Osteoblast (primary cell): ENCODE measurements at places on chromosomes 6 and 20. TPM values are rescaled to one million over a fixed set of nuclear protein-coding genes. Genes with fewer than 3 reads are reported as not detected.

GRCh38 chr6:37696220-37696840 is 1.4 kb downstream of the MDGA1 start:
- H3K4me3 ChIP-seq: peak overlapping the region; percentile 85
- peak; percentile 94 for DNase-seq
- no peak overlapping the region for H3K27ac ChIP-seq
- H3K27me3 ChIP-seq: peaks cover 19% of the 10 kb centered on the region
- peaks cover 30% of the 10 kb centered on the region for H3K4me1 ChIP-seq

GRCh38 chr6:80174900-80175572 is 68.6 kb downstream of the BCKDHB start:
- DNase-seq: no peak
- H3K4me3 ChIP-seq: no peak overlapping the region
- peaks cover 16% of the 10 kb centered on the region for H3K4me1 ChIP-seq
- peak overlapping the region; percentile 36 for H3K27ac ChIP-seq

DNA sequence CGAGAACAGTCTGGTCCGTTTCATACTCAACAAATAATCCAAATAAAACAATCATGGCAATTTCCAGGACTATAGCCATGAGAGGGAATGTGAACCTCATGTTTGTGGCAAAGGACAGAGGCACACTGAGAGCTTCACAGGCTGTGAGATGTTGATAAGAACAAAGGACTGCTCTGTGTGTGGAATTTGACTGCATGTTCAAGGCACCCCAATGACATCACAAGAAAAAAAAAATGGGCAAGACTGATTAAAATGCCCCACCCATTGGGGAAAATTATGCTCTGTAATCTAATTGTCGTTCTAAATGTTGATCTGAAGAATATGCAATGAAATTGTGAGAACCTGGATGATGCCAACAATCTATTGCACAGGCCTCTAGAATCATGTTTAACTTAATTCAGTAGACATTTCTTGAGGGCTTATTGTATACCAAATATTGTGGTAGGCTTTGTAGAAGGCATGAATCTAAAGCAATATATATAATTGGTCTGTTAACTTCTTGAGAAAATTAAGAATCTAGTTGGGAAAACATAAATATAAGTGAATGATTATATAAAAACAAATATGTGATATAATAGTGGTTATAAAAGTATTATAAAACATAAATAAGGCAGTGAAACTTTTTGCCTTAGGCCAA is at the start of gene RHAG:
TSS of gene RHAG (minus strand) at position 127 of the 637 bp plus-strand sequence. CDS start at position 100, 27 bp downstream.
- DNase-seq: no peak
- no peaks in the 10 kb centered on the region for H3K36me3 ChIP-seq
- no peaks in the 10 kb centered on the region for H3K27me3 ChIP-seq
- no peak within 1 kb of the TSS for H3K27ac ChIP-seq

- no peaks in the 10 kb centered on the region for H3K36me3 ChIP-seq
- H3K27me3 ChIP-seq: peaks cover 39% of the 10 kb centered on the region
- H3K4me3 ChIP-seq: peak overlapping the region; percentile 76
- no peak overlapping the region for H3K27ac ChIP-seq
- H3K4me1 ChIP-seq: peaks cover 23% of the 10 kb centered on the region
- DNase-seq: peak; percentile 35
Observed at GRCh38 chr6:24910331-24910960, 25.3 kb downstream of the RIPOR2 start.

- H3K4me3 ChIP-seq: peak overlapping the region; percentile 97
- H3K27me3 ChIP-seq: no peaks in the 10 kb centered on the region
- DNase-seq: peak; percentile 90
- peak overlapping the region; percentile 50 for H3K27ac ChIP-seq
Observed at GRCh38 chr6:31158863-31159855, 770 bp downstream of the TCF19 start.

DNA sequence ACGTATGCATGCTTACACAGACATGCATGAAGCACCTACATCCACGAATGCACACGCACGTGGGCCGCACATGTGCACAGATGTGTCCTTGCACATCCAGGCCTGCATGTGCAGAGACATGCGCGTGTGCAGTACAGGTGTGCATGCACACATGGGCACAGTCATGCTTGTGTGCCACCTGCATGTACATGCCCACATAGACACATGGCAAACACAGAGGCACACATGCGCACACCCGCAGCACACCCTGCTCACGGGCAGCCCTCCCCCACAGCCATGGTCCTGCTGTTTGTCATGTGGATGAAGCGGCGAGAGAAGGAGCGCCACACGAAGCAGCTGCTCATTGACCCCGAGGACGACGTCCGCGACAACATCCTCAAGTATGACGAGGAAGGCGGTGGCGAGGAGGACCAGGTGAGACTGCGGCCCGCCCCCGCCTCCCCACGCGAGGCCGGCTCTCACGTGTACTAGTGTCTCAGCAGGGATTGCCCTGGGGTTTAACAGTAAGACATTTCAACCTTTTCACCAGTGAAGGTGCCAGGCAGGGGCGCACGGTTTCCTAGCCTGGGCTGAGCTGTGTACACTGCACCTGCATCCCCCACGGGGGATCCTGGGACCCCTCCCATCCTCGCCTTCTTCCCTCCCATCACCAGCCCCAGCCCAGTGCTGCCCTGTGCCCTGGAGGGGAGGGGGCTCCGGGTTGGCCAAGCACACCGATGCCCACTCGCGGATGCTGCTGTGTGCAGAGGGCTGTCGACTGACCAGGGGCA is 132.8 kb downstream of the TAF4 start:
- no peak overlapping the region for H3K4me3 ChIP-seq
- H3K27ac ChIP-seq: no peak overlapping the region
- H3K4me1 ChIP-seq: no peaks in the 10 kb centered on the region
- no peaks in the 10 kb centered on the region for H3K27me3 ChIP-seq

- peak overlapping the region; percentile 24 for H3K27ac ChIP-seq
- no peaks in the 10 kb centered on the region for H3K36me3 ChIP-seq
- H3K4me1 ChIP-seq: peaks cover 12% of the 10 kb centered on the region
- peaks cover 2% of the 10 kb centered on the region for H3K27me3 ChIP-seq
- no peak overlapping the region for H3K4me3 ChIP-seq
Observed at GRCh38 chr6:137013738-137014602, 30.8 kb downstream of the IL20RA start.

DNA sequence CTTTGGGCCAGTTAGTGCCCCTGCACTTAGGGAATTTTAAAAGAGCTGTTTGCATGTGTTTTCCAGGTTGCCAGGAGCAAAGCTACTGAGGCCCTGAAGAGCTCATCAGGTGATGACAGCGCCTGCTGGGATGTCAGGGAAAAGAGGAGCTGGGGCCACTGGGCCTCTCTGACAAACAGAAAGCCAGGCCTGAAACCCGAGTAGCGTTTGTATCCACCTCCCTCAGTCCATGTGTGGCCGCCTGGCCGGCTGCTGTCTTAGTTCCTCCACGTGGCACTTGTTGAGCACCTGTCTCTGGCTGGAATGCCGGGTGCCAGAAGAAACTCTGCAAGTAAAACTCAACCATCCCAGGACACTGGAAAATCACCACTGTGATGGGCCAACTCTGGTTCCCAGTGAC is 601.2 kb downstream of the CDH26 start:
- no peak overlapping the region for H3K4me3 ChIP-seq
- no peaks in the 10 kb centered on the region for H3K27me3 ChIP-seq
- H3K27ac ChIP-seq: no peak overlapping the region
- no peaks in the 10 kb centered on the region for H3K36me3 ChIP-seq
- H3K4me1 ChIP-seq: no peaks in the 10 kb centered on the region

GRCh38 chr6:22589118-22589517 is 19.8 kb downstream of the HDGFL1 start:
- no peak overlapping the region for H3K27ac ChIP-seq
- no peak for DNase-seq
- H3K4me3 ChIP-seq: no peak overlapping the region
- no peaks in the 10 kb centered on the region for H3K36me3 ChIP-seq

- H3K36me3 ChIP-seq: no peaks in the 10 kb centered on the region
- H3K27ac ChIP-seq: no peak overlapping the region
- peak overlapping the region; percentile 75 for H3K4me3 ChIP-seq
- H3K27me3 ChIP-seq: peaks cover 22% of the 10 kb centered on the region
- DNase-seq: peak; percentile 88
- H3K4me1 ChIP-seq: peaks cover 12% of the 10 kb centered on the region
Observed at GRCh38 chr6:107116328-107116892, 1.1 kb upstream of the BEND3 start.

DNA sequence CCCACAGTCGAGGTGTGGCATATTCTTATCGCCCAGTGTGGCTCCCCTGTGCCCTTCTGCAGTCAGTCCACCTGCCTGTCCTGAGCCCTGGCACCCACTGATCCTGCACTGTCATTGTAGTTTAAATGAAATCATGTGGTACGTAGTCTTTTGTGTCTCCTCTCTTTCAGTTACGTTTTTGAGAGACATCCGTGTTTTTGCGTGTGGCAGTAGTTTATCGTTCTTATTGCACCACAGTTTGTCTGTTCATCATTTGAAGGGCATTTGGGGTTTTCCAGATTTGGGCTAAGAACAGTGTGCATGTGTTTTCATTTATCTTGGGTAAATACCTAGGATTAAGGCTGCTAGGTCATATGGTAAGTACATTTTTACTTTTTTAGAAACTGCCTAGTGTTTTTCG is 49.3 kb downstream of the SPATA2 start:
- H3K4me1 ChIP-seq: peaks cover 10% of the 10 kb centered on the region
- H3K4me3 ChIP-seq: no peak overlapping the region
- DNase-seq: no peak
- H3K27ac ChIP-seq: peak overlapping the region; percentile 70
- H3K27me3 ChIP-seq: no peaks in the 10 kb centered on the region

- no peak overlapping the region for H3K4me3 ChIP-seq
- no peak overlapping the region for H3K27ac ChIP-seq
- H3K27me3 ChIP-seq: no peaks in the 10 kb centered on the region
- no peak for DNase-seq
- no peaks in the 10 kb centered on the region for H3K4me1 ChIP-seq
Observed at GRCh38 chr6:156440688-156441087, 336.5 kb upstream of the ARID1B start.

DNA sequence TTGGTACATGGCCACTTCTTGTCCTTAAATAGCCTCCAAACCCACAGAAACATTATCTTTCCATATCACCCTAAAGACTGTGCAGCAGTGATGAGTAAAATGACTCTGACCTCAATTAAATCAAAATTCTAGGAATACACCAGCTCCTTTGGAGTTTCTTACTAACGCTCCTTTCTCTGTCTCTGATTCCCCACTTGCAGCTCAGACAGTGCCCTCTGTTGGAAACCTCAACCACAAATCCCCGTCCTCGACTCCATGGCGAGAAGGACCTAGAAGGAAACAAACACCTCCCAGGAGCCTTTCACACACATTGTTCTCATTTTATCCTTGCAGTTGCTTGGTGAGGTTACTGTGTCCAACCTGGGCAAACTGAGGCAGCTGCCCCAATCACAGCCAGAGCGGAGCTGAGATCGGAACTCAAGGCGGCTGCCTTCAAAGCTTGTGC is 17.7 kb upstream of the PARD6B start:
- H3K4me1 ChIP-seq: peaks cover 23% of the 10 kb centered on the region
- DNase-seq: no peak
- H3K36me3 ChIP-seq: no peaks in the 10 kb centered on the region
- no peak overlapping the region for H3K27ac ChIP-seq

- peak overlapping the region; percentile 75 for H3K4me3 ChIP-seq
- H3K27ac ChIP-seq: peak overlapping the region; percentile 86
- H3K27me3 ChIP-seq: no peaks in the 10 kb centered on the region
- peaks cover 29% of the 10 kb centered on the region for H3K4me1 ChIP-seq
Observed at GRCh38 chr6:2839982-2840748, 1.5 kb downstream of the SERPINB1 start.

GRCh38 chr6:119526561-119527230 is 177.1 kb upstream of the MAN1A1 start:
- no peaks in the 10 kb centered on the region for H3K27me3 ChIP-seq
- H3K4me3 ChIP-seq: no peak overlapping the region
- H3K27ac ChIP-seq: no peak overlapping the region

Gene KHDRBS2
- not detected in 2 replicates for total RNA-seq

Gene ASIP
- total RNA-seq: not detected in 2 replicates
